ENCODE measurements at places on chromosomes 3 and 15. TPM values are rescaled to one million over a fixed set of nuclear protein-coding genes. Genes with fewer than 3 reads are reported as not detected.

Gene ITIH4
- 16.0 TPM for total RNA-seq

Gene TRH
- total RNA-seq, result not detected

- DNase-seq, result no peak
These were observed 512.7 kb downstream of the FOXP1 start for GRCh38 chr3:71070497-71071463.

DNA sequence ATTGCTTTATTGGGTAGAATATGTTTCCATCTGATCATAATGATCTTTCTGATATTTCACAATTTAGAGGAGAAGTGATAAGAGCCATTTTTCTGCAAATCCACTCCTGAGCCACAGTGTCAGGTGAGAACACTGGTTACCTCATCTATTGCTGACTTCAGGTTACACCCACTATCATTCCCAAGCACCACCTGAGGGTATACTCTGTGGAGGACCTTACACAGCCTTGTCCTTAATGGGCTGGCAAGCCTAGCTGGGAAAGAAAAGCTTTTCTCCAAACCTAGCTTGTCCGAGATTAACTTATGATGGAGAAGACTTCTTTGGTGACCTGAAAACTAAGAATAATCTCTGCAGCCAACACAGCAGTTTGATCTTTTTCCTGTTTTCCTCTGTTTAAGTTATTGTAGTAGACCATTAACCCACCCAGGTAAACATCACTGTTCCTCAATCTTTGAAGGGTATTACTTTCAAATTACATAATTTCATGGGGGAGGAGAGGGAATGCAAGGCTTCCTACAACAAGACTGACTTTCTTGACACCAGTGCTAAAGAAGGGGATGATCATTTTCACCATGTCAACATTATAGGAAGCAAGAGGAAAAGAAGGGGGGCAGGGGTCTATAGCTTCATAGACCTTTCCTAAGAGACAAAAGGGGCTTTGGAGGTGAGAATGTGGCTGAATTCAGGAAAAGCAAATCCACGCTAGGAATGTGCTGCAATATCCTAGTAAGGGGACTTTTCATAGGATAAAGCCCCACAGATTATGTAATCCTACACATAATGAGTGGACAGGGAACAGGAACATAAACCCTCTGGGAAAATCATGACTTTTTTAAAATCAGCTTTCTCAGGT, 1.7 kb downstream of the NCEH1 start:
- no peak for DNase-seq

All from activated CD4-positive, alpha-beta memory T cell treated with anti-CD3 and anti-CD28 coated beads, Interleukin-2, amount 10 ng/mL, durations not matched to agents 7 days and 5 days (primary cell).